Hematopoietic multipotent progenitor cell treated with erythropoietin and hydrocortisone succinate and interleukin-3 and kit ligand, for 15 days (in vitro differentiated cells): ENCODE measurements at places on chromosomes 1 and 21.

DNA sequence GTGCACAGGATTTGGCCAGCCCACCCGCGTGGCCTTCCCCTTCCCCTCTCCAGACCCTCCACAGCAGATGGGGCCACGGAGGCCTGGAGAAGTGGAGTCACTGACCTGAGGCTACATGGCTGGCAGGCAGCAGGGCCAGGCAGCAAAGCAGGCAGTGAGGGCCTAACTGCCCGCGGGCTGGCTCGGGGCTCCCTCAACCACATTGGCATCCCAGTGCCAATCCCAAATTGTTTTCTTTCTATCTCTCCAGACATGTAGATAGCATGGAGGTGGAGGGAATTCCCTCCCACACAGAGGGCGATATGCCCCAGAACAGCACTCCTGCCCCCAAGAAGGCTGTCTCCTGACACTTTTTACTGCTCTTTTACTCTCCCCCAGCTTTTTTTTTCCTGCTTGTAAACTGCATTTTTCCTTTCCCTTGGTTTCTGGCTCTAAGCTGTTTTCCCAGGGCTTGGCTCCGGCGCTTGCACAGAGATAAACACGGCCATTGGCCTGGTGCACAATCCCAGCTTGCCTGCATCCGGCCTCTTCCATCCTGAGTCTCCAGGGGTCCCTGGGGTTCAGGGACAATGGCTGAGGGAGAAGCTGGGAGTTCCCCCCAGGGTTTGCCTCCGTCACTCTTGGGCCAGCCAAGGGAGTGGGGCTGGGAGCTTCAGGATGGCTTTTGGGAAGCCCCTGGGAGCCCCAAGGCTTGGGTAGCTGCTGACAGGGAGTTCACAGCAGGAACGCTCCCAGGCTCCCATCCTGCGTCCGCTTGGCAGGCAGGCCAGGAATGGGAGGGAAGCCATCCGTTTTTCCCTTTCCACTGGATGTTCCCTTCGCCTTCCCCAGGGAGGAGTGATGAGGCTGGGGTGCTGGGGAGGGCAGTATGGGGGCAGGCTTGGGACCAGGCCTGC, 7.0 kb downstream of the EPHX1 start:
- no peak for DNase-seq

- no peak for DNase-seq
These were observed 2.1 kb downstream of the PADI1 start for GRCh38 chr1:17207046-17207445.

DNA sequence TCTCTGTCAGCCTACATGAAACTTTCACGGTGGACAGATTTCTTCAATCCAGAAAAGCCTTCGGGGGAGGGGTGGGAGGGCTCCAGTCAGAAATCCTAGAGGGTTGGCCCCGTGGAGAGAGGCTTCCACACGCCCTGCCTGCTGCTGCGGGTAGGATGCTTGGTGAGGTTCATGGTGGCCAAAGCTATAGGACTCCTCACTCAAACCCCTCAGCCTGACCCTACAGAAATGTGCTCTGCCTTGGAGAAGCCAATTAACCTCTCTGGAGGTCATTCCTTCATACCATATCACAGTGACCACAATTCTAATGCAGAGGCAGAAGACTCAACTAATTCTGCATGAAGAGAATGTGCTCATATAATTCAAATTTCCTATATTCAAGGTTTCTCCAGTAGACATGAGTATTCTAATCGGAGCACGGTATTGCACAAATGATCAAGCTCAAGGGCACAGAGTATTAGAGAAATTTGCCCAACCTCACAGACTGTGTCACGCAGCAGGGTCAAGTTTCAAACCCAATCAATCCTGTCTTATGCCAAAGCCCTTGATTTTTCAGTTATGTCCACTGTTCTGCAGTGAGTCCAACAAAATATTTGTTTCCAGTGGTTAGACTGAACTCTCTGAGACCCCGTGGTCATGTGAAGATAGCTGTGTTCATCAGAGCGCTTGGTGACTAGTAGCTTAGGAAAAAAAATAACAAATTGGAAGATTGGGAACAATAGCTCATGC, 104.8 kb downstream of the TOMM20 start:
- no peak for DNase-seq

- no peak for DNase-seq
These were observed 137.4 kb downstream of the FAM78B start for GRCh38 chr1:166029196-166029945.

- DNase-seq, result no peak
These were observed 119.1 kb downstream of the USP25 start for GRCh38 chr21:15848634-15849560.

- no peak for DNase-seq
These were observed 24.7 kb downstream of the CAPN9 start for GRCh38 chr1:230771773-230772354.

GRCh38 chr1:100622037-100622436, 84.1 kb downstream of the GPR88 start:
- DNase-seq, result no peak
